ENCODE measurements at places on chromosomes 2 and 18.
A peak's percentile ranks its signal among the peaks of the same experiment; 100 is the strongest.

DNA sequence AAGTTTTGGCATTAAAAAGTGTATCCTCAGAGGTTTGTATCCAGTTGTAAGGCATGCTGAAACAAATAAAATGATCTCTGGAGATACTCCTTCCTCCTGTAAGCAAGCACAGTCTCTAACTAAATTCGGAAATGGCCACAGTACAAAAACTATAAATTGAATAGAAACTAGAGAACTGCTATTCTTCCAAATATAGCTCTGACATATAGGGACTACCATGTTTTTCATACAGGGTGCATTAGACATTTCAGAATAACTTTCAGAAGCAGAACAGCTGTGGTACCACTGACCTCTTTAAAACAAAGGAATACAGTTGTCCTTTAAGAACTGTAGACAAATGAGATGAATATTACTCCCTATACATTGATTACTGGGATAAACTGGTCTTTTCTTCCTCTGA, 568.5 kb downstream of the ARHGAP15 start:
- no peak for DNase-seq

- no peak for DNase-seq
These were observed 306.7 kb downstream of the ZNF804A start for GRCh38 chr2:184904991-184905390.

GRCh38 chr2:141940709-141941108, 190.1 kb downstream of the LRP1B start:
- DNase-seq: no peak

- no peak for DNase-seq
These were observed 156.3 kb downstream of the EPHA4 start for GRCh38 chr2:221415789-221416188.

DNA sequence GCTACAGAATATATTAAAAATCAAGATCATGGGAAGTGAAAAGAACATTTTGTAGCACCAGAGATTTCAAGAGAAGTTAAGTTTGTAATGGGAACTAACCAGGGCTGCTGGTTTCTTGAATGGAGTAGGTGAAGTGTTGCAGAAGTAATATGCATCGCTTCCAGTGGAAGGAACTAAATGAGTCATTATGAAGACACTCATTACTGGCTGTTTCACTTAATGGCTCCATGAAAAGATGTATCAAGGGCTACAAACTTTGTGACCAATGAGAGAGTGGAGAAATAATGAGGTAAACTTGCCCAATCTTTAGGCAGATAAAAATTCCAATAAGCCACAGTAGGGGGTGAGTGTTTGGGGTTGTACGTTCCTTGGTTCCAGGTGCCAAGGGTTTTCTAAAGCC, 380.4 kb upstream of the POU3F3 start:
- DNase-seq: no peak

DNA sequence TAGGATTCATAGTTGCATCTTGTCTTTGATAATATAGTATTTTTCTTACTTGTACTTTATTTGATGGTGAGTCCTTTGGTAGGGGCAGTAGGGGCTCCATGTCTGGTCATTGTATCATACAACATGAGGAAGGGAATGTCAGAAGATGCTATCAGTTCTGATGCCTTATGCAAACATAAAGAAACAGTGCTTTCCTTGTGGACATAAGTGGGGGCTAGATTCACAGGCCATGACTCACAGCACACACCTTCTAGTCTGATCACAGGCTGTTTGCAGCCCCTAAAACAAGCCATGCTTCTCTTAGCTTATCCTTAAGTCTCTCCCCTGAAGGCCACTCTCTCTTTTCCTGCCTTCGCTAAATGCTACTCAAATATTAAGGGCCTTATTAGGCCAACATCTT, 10.7 kb upstream of the SLC14A1 start:
- peak; percentile 12 for DNase-seq

DNA sequence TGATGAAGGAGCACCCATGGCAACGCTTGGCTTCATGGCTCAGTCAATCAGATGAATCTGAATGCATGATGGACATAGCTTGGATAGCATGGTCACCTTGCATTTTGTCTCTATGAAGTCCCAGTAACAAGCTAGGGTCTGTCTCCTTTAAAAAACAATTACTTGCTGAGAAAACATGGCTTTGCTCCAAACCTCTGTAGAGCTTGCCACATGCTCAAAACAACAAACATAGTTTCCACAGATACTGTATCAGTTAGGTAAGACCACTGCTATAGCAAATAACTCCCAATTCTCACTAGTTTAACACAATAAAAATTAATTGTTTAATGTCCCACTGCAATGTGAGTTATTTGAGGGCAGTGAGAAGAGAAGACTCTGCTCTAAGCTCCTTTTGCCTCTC, 401.0 kb downstream of the IRS1 start:
- no peak for DNase-seq

GRCh38 chr2:62074233-62074632, 121.7 kb upstream of the B3GNT2 start:
- no peak for DNase-seq

GRCh38 chr18:55487997-55488396, 100.0 kb downstream of the TCF4 start:
- DNase-seq: no peak

DNA sequence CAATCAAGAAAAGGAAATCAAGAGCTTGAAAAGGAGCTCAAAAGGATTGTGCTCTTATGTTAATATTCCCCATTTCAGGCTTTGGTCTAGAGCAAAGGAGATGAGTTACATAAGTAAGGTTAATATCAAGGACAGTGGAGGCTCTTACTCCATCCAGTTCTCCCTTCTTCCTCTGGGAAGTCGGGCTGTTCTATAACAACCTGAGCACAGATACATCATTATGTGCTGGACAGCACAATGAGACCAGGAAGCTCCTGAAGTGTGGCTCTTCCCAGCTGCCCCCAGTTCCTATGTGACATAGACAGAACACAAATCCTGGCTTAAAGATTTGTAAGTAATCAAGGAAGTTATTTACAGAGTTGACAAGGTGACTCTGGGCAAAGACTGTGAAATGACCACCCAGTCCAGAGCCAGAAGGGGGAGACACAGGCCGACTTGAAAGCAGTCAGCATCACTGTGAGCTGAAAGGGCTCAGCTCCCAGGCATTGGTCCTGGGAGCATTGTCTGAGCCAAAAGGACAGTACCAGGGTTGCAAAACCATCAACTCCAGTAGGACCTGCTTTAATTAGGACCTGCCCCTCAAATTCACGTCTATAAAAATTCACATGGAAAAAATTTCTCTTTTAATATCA, 917.6 kb upstream of the ACVR2A start:
- peak; percentile 41 for DNase-seq

DNA sequence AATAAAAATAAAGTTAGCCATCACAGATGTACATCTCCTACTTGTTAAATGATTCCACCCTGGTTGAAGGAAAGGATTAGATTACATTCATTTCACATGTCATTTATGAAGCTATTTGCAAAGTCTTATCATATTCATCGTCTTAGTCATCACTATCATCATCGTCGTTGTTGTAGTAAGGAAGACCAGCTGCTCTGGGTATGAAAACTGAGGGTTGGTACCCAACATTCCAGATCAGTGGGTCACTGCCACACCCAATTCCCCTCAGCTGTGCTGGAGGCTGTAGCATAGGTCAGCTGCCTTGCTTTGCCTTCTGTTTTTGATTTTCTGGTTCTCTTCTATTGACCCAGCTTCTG, 20.9 kb upstream of the CCBE1 start:
- peak; percentile 98 for DNase-seq

DNA sequence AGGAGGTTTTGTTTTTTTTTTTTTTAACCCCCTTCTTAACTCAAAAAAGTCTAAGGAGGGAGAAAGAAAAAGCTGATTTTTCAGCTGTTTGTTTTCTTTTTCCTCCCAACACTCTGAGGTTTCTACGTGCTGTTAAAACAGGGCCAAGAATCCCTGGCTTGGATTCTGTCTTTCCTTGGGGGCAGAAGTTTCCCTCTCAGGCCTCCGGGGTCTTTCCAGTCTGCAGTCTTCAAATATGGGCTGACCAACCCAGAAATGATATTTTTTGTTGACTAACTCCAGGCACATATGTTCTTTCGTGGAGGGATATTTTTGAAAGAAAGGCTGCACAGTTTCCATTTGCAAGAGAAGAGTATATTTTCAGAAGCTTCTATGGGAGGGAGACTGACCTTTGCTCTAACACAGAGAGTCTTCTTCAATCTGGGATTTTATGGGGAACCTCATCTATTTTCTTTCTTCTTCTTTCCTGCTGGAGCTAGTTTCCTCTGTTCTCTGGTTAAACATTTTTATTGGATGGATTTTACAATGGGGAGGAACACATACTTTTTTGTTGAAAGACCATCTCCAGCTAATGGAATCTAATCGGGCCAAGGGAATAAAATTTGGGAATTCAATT, 93.3 kb upstream of the SPRED2 start:
- no peak for DNase-seq

DNA sequence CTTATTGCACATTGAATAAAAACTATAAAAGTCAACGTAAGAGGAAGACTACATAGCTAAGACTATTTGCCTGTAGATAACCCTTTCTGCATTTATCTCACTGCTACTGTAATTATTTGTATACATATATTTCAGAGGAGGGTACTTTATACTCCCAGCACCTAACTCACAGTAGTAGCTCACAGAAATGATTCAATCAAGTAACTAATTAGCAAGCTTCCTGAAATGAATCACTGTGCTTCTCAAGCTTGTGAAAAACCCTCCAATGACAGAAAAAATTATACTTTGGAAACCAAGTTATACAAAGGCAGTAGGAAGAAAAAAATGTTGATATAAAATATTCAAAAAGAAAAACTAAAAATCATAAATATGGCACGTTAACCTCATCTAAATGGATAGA, 124.9 kb downstream of the NBAS start:
- DNase-seq: no peak

- no peak for DNase-seq
These were observed 88.4 kb upstream of the RND3 start for GRCh38 chr2:150575861-150576260.

DNA sequence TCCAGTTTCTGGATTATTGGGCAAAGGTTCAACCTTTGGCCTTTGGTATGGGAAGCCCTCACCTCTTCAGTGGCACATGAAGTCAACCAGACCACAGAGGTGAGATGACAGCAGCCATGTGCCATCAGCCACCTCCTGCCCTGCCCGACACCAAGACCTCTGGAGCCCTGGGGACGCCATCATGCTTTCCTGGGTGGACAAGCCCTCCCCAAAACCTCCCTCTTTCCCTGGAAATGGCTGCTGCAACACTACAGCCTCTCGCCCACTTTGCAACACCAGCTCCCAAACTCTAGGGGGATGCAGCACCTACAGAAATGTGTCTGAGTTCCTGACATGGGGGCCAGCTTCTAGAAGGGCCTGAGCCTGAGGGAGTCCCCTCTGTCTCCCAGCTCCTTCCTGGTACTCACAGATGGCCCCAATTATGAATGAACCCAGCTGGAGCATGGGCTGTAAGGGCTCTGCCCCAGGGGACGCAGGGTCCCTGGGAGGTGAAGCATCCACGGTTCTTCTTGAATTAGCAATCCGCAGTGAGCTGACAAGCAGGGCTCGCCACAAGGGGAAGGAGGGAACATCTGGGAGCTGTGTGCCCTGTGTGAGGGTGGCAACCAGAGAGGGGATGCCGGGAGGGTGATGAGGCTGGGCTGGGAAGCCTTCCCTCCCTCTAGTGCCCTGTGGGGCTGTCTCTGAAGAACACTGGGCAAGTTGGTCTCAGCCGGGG, 268.5 kb upstream of the HDAC4 start:
- no peak for DNase-seq

DNA sequence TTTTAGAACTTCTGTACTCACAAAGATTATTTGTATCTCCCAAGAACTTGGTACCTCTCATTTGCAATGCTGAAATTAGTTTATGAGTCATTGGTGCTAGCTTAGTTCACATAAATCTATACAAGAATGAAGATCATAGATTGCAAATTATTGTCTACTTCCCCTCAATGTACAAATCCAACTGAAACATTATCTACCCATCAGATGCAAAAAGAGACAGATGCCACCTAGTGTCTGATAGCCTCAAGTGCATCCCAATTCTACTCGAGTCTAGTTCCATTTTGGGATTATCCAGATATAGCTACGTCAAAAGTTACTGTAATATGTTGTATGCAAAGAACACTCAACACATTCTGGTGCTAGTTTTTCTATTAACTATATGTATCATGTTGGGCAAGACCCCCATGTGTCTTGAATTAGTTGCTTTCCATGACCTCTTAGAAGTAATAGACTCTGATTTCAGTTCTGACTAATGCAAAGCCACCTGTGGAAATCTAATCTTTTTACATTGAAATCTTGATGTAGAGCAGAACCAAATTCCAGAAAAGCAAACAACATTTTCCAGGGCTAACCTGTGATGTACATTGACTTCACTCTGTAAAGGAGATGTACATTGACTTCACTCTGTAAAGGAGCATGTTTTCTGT, 210.0 kb downstream of the RBM43 start:
- DNase-seq: peak; percentile 61

DNA sequence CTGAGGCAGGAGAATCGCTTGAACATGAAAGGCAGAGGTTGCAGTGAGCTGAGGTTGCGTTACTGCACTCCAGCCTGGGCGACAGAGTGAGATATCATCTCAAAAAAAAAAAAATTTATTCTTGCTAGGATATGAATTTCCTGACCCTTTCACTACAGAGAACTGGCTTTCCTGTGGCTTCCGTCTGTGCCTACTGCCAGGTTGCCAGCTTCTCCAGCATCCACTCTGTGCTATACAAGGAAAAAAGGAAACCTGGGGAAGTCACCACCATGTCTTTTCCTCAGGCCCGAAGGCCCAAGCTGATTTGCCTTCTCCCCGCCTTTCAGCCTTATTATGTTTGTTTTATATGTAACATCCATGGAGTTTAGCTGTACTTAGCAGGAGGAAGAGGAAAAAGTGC, 122.0 kb upstream of the REV1 start:
- DNase-seq: no peak

GRCh38 chr2:178707476-178707875, 99.7 kb downstream of the TTN start:
- DNase-seq: no peak

DNA sequence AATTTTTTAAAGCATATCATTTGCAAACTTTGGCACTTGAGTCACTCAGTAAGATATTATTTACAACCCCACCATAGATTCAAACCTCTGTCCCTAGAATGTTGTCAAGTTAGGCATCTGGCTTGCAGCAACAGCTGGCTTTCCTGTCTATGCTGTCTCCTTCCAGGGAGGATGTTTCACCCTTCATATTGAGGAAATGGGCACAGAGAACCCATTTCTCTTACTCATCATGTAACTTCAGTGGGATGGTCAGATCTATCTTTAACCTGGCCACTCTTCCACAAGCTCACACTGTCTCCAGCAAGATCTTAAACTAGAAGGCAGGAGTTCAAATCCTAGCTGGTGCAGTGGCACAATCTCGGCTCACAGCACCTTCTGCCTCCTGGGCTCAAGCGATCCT, 15.8 kb downstream of the LCT start:
- no peak for DNase-seq

DNA sequence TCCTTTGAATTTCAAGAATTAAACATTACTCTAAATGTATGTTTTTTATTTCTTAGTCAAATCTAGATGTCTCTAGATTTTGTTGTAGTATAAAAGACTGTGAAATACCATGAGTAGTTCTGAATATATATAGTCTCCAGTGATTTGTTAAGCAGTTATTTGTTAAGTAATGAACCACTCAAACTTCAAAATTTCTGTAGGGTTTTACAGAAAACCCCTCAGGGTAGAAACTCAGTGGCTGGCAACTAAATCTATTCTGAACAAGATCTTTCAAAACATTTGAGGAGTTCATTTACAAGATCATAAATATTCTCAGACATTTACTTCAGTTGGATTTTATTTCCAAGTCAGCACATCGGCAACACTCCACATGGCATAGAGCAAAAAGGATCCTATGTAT, 35.8 kb upstream of the ACSL3 start:
- no peak for DNase-seq

GRCh38 chr2:188974164-188974563, at the start of gene COL3A1:
TSS of gene COL3A1 (plus strand) at chr2:188974373. CDS start at chr2:188974490, 117 bp downstream.
- DNase-seq: peak; percentile 94
